GM12864 (cell line): ENCODE measurements at places on chromosomes 13 and 19.

DNA sequence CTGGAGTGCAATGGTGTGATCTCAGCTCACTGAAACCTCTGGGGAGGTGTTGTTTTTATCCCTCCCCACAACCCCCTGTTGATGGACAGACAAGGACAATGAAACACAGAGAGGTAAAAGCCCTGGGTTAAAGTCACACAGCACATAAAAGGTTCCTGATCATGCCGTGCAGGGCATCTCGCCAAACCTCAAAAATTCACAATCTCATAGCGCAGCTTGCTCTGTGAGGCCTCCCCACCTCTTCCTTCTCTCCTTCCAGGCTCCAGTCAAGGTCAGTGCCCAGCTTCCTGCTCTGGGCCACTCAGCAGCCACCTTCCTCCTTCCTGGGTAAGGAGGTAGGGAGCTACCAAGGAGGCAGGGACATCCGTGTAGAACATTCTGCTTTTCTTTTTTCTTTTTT, 2.3 kb downstream of the FUT2 start:
- DNase-seq, result no peak

GRCh38 chr13:26867451-26868091, 107.0 kb upstream of the GPR12 start:
- DNase-seq, result no peak

- DNase-seq, result no peak
Observed at GRCh38 chr13:42107421-42107820, 59.0 kb downstream of the DGKH start.

DNA sequence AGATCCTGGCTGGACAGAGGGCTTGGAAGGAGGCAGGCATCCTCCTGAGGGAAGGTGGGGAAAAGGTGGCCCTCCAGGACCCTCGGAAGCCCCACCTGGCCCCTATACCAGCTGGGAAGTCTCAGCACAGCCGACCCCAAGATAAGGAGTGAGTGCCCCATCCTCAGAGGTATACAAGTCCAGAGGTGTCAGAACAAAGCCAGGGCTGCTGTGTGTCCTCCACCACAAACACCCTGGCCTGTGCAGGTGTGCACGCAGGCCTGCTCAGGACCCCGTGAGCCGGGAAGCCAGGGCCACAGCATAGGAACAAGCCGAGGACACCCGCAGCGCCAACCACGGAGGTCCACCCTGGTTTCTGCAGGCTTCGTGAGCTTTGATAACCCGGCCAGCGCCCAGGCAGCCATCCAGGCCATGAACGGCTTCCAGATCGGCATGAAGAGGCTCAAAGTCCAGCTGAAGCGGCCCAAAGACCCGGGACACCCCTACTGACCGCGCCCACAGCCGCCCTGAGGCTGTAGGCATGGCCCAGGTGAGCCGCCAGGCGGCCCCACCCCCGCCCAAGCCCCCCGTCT, 68.6 kb downstream of the CELF5 start:
- no peak for DNase-seq
